ENCODE measurements at places on chromosomes 7 and 10.

DNA sequence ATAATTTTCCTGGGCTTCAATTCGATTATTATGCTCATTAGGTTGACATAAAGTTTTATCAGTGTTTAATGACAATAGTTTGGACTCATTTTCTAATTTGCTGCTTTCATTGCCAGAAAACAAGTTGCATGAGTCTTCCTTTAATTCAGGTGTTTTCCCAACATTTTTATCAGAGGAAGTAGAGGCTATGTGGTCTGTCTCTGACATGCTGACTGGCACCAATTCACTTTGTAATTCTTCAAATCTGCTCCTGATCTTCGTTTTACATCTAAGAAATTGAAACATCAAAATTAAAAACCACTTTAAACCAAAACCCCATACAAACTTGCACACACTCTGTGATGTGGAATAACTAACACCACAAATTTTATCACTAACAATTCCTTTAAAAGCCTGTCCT is 10.9 kb downstream of the CCDC186 start:
- H3K36me3 ChIP-seq: peaks cover 16% of the 10 kb centered on the region
- peaks cover 4% of the 10 kb centered on the region for H3K4me1 ChIP-seq
- no peak overlapping the region for H3K4me3 ChIP-seq

DNA sequence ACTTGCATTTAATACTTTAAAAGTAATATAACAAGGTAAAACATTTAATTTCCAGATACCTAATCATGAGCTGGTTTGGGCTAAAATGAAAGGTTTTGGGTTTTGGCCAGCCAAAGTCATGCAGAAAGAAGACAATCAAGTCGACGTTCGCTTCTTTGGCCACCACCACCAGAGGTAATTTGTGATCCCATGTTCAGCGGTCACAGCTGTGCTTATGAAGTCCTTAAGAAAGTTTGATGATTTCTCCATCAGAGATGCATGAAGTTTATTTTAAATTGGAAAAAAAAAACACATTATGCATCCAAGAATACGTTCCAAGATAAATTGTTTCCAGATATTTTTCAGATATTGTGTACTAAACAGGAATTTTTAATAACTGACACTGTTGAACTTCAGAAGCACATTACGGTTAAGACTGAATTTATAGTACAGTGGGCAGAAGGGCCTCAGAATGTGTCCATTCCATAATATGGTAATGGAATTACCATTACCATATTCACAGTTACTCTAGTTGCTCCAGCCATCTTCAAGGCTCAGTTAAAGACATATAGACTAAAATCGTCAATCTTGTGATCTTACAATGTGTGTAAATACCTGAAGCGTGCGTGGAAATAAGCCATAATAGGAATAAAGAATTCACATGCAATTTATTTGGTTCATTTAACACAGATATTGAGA is 106.8 kb downstream of the ZMYND11 start:
- peaks cover 26% of the 10 kb centered on the region for H3K36me3 ChIP-seq
- no peak for DNase-seq
- H3K27me3 ChIP-seq: no peaks in the 10 kb centered on the region
- no peaks in the 10 kb centered on the region for H3K4me1 ChIP-seq
- H3K27ac ChIP-seq: no peak overlapping the region
- H3K4me3 ChIP-seq: no peak overlapping the region

- no peak for DNase-seq
- peaks cover 6% of the 10 kb centered on the region for H3K4me1 ChIP-seq
- no peaks in the 10 kb centered on the region for H3K36me3 ChIP-seq
- no peak overlapping the region for H3K4me3 ChIP-seq
- H3K27me3 ChIP-seq: no peaks in the 10 kb centered on the region
- no peak overlapping the region for H3K27ac ChIP-seq
These were observed 51.9 kb downstream of the CFTR start for GRCh38 chr7:117531595-117532244.

GRCh38 chr10:121675344-121675743 is 77.1 kb upstream of the FGFR2 start:
- no peaks in the 10 kb centered on the region for H3K4me1 ChIP-seq
- no peak overlapping the region for H3K27ac ChIP-seq
- DNase-seq: no peak
- no peaks in the 10 kb centered on the region for H3K27me3 ChIP-seq

GRCh38 chr7:106331441-106332175 is 46.8 kb upstream of the NAMPT start:
- DNase-seq: no peak
- no peaks in the 10 kb centered on the region for H3K36me3 ChIP-seq
- H3K27ac ChIP-seq: no peak overlapping the region
- no peaks in the 10 kb centered on the region for H3K27me3 ChIP-seq

- H3K36me3 ChIP-seq: no peaks in the 10 kb centered on the region
- no peak overlapping the region for H3K27ac ChIP-seq
- no peak overlapping the region for H3K4me3 ChIP-seq
- no peaks in the 10 kb centered on the region for H3K27me3 ChIP-seq
These were observed 46.5 kb upstream of the TNRC18 start for GRCh38 chr7:5470167-5470532.

GRCh38 chr10:48671914-48672595 is 12.6 kb upstream of the WDFY4 start:
- DNase-seq: no peak
- H3K4me1 ChIP-seq: no peaks in the 10 kb centered on the region
- no peaks in the 10 kb centered on the region for H3K36me3 ChIP-seq
- no peak overlapping the region for H3K27ac ChIP-seq
- H3K4me3 ChIP-seq: no peak overlapping the region

DNA sequence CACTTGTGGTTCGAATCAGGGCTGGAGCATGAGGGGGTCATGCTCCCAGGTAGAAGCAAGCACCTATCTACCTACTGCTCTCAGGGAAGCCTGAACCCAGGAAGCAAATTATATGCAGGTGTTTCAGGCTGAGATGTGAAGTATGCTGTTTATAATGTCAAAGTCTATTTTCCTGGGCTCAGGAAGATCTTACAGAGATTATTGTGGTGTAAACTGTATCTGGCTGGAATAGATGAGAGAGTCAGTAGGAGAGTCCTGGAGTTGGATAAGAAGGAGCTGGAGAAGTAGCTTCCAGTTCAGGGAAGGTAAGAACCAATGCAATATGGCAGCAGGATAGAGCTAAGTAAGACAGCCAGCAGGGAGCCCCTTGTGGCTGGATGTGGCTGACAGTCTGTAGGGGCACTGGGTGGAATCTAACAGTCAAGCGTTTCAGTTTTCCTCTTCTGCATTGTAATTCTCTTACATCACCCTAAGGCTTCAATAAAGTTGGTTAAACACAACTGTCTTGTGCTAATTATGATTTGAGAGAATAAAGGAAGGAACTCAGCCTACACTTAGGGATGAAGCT is 105.9 kb upstream of the EEPD1 start:
- H3K27me3 ChIP-seq: no peaks in the 10 kb centered on the region
- H3K4me3 ChIP-seq: no peak overlapping the region
- peak overlapping the region; percentile 77 for H3K27ac ChIP-seq
- H3K4me1 ChIP-seq: peaks cover 47% of the 10 kb centered on the region
- no peaks in the 10 kb centered on the region for H3K36me3 ChIP-seq

GRCh38 chr7:47380325-47381133 is 201.4 kb downstream of the TNS3 start:
- H3K27ac ChIP-seq: no peak overlapping the region
- no peaks in the 10 kb centered on the region for H3K36me3 ChIP-seq
- no peaks in the 10 kb centered on the region for H3K27me3 ChIP-seq

- peaks cover 21% of the 10 kb centered on the region for H3K4me1 ChIP-seq
- no peak for DNase-seq
- H3K27ac ChIP-seq: no peak overlapping the region
- no peak overlapping the region for H3K4me3 ChIP-seq
These were observed 46.2 kb downstream of the ICA1 start for GRCh38 chr7:8215648-8216333.

DNA sequence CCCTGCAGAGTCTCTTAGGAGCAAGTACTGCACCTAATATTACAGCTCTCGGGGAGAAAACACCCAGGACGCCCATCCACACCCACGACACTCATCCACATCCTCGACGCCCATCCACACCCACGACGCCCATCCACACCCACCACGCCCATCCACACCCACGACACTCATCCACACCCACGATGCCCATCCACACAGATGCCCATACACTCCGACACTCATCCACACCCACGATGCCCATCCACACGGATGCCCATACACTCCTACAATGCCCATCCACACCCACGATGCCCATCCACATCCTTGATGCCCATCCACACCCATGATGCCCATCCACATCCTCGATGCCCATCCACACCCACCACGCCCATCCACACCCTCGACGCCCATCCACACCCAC is 503.1 kb downstream of the PTPRN2 start:
- no peak for DNase-seq
- no peaks in the 10 kb centered on the region for H3K4me1 ChIP-seq
- no peak overlapping the region for H3K27ac ChIP-seq
- no peaks in the 10 kb centered on the region for H3K27me3 ChIP-seq
- H3K36me3 ChIP-seq: no peaks in the 10 kb centered on the region

DNA sequence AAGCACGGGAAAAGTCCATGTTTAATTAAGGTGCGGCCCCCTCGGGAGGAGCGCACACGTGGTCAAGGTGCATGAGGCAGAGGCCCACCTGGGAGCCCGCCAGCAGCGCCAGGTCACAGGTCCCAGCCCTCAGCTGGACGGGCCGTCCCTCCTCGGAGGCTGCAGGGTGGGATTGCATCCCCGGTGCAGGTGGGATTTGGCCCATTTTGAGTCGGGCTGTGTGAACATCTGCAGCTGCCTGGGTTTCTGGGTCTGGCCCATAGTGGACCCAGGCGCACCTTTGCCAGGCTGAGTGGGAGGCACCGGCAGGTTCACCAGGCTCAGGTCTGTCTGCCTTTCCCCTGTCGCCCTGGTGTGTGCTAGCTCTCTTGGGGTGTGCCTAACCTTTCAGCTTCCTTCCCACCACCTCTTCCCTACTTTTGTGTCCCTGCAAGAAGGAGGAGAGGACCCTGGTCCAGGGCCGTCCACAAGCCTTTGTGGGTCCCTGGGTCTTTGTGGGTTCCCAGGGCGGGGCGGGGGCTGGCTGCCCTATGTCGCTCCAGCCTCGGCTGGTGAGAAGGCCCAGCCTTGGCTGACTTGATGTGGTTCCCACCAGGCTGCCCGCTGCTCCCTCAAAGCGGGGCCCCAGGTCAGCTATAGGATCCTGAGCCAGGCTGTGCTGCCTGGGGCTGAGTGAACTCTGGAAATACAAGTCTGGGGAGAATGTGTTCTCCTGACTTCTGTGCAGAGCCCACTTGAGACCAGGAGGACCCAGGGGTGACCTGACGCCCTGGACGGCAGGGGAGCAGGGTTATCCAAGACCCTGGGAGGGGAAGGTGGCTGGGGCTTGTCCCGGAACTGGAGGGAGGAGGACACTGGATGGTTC is 186.7 kb upstream of the SHH start:
- no peaks in the 10 kb centered on the region for H3K4me1 ChIP-seq
- DNase-seq: no peak
- H3K27me3 ChIP-seq: no peaks in the 10 kb centered on the region
- H3K36me3 ChIP-seq: no peaks in the 10 kb centered on the region
- no peak overlapping the region for H3K27ac ChIP-seq
- H3K4me3 ChIP-seq: no peak overlapping the region

GRCh38 chr7:148031019-148031418 is 559.5 kb upstream of the C7orf33 start:
- no peaks in the 10 kb centered on the region for H3K4me1 ChIP-seq
- H3K27ac ChIP-seq: no peak overlapping the region
- DNase-seq: no peak
- no peaks in the 10 kb centered on the region for H3K36me3 ChIP-seq
- no peak overlapping the region for H3K4me3 ChIP-seq
